SJSA1 (cell line): ENCODE measurements at places on chromosomes 2 and 18. TPM values are rescaled to one million over a fixed set of nuclear protein-coding genes. Genes with fewer than 3 reads are reported as not detected.

- H3K27me3 ChIP-seq = no peaks in the 10 kb centered on the region
- no peak overlapping the region for H3K4me3 ChIP-seq
- peak; percentile 98 for DNase-seq
- peak overlapping the region; percentile 99 for H3K27ac ChIP-seq
Measured at GRCh38 chr2:20578895-20579825, 71.7 kb downstream of the HS1BP3 start.

ANKRD53 gene
- not detected in 2 replicates for total RNA-seq

DNA sequence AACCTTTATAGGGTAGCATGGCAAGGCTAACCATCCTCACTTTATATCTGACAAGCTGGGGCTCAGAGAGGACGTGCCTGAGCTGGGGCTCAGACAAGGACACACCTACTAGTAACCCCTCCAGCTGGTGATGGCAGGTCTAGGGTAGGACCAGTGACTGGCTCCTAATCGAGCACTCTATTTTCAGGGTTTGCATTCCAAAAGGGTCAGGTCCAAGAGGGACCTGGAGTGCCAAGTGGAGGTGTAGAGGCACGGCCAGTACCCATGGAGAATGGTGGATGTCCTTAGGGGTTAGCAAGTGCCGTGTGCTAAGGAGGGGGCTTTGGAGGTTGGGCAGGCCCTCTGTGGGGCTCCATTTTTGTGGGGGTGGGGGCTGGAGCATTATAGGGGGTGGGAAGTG is 1.2 kb upstream of the DES start:
- H3K27me3 ChIP-seq = peaks cover 4% of the 10 kb centered on the region; the same call in 1 of the 2 replicates
- no peak overlapping the region for H3K27ac ChIP-seq

GRCh38 chr18:2686349-2686968 is 30.9 kb downstream of the SMCHD1 start:
- no peak overlapping the region for H3K27ac ChIP-seq
- H3K4me1 ChIP-seq = no peaks in the 10 kb centered on the region
- no peak for DNase-seq
- peaks cover 66% of the 10 kb centered on the region for H3K36me3 ChIP-seq
- no peak overlapping the region for H3K4me3 ChIP-seq

DNA sequence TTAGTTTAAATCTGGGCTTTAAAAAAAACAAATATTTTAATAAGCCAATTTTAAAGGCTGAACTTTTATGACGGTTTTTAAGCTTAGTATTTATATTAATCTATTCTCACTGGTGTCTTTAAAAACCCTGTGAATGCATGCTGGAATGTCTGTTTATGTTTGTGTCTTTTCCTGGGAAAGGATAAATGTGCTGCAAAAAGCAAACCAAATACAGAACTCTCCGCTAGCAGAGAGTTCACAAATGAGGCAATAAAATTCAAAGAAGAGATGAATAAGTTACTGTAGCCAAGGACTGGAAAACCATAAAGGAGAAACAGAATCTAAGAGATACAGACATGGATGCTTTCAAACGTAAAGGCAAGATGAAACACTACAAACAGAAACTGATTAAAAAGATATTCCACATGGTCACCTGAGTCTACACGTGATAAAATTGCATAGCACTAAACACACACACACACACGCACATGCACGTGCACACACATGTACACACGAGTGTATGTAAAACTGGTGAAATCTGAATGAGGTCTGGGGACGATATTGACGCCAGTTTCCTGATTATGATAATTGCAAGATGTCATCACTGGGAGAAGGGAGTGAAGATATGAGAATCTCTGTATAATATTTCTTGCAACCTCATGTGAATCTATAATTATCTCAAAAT is 4.5 kb downstream of the TWIST2 start:
- no peak for DNase-seq
- no peaks in the 10 kb centered on the region for H3K27me3 ChIP-seq

GRCh38 chr2:165198181-165198580 is 5.7 kb downstream of the SCN3A start:
- H3K27me3 ChIP-seq = no peaks in the 10 kb centered on the region; the same call in 1 of the 2 replicates
- H3K4me1 ChIP-seq = no peaks in the 10 kb centered on the region
- H3K36me3 ChIP-seq = no peaks in the 10 kb centered on the region

FAM237A gene
- not detected in 2 replicates for total RNA-seq

- no peaks in the 10 kb centered on the region for H3K36me3 ChIP-seq
- H3K4me1 ChIP-seq = no peaks in the 10 kb centered on the region
- no peak overlapping the region for H3K4me3 ChIP-seq
- no peaks in the 10 kb centered on the region for H3K27me3 ChIP-seq
Measured at GRCh38 chr2:30310955-30311354, 79.6 kb downstream of the LBH start.

GRCh38 chr18:50465211-50466153 is 90.6 kb downstream of the SKA1 start:
- H3K27me3 ChIP-seq = peaks cover 8% of the 10 kb centered on the region; the same call in 1 of the 2 replicates
- no peak overlapping the region for H3K27ac ChIP-seq
- no peak for DNase-seq
- H3K4me3 ChIP-seq = no peak overlapping the region
- H3K4me1 ChIP-seq = no peaks in the 10 kb centered on the region

GRCh38 chr2:46647766-46648742 is 168.7 kb downstream of the TMEM247 start:
- no peak overlapping the region for H3K27ac ChIP-seq
- H3K36me3 ChIP-seq = no peaks in the 10 kb centered on the region
- DNase-seq = no peak
- peaks cover 14% of the 10 kb centered on the region for H3K4me1 ChIP-seq

DNA sequence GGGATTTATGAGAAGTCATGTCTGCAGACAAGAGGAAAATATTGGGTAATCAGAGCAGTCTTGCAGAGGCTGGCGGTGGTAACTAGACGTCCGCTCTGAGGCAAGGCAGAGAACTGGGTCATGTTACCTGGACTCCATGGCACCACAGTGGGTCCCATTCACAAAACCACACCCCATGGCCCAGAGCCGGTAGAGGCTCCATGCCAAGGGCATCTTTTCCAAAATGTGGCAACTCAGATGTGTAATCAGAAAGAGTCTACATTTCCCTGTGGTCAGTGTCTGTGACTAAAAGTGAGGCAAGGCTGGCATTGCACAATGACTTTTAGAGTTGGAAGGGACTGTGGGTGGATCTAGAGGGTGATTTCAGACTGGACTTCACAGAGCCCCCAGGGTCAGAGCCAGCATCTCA is 113.1 kb downstream of the MREG start:
- no peaks in the 10 kb centered on the region for H3K27me3 ChIP-seq
- no peak overlapping the region for H3K4me3 ChIP-seq
- H3K36me3 ChIP-seq = no peaks in the 10 kb centered on the region
- no peaks in the 10 kb centered on the region for H3K4me1 ChIP-seq
- DNase-seq = no peak

DNA sequence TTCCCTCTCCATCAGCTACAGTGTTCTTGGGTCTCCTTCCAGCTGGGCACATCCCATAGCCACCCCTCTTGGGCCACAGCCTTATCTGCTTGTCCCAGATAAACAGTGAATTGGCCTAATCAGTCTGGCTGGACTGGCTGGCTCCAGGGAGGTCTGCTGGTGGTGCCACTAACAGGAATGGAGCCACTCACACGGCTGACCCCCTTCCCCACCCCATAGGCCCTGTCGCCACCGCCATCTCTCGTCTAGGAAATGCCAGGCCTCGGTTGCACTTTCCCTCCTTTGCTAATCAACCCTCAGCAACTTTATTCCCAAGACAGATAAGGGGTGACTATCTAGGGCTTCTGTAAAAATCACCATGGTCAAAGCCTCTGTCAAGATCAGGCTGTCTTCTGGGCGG is 23.0 kb upstream of the TNP1 start:
- no peaks in the 10 kb centered on the region for H3K4me1 ChIP-seq
- H3K36me3 ChIP-seq = no peaks in the 10 kb centered on the region
- no peaks in the 10 kb centered on the region for H3K27me3 ChIP-seq
- H3K4me3 ChIP-seq = no peak overlapping the region
- no peak for DNase-seq

GRCh38 chr2:30627151-30627550 is 180.1 kb downstream of the CAPN13 start:
- peaks cover 2% of the 10 kb centered on the region; the same call in 1 of the 2 replicates for H3K36me3 ChIP-seq
- H3K27ac ChIP-seq = no peak overlapping the region
- no peaks in the 10 kb centered on the region for H3K27me3 ChIP-seq
- DNase-seq = no peak
- no peaks in the 10 kb centered on the region for H3K4me1 ChIP-seq
- no peak overlapping the region for H3K4me3 ChIP-seq

DNA sequence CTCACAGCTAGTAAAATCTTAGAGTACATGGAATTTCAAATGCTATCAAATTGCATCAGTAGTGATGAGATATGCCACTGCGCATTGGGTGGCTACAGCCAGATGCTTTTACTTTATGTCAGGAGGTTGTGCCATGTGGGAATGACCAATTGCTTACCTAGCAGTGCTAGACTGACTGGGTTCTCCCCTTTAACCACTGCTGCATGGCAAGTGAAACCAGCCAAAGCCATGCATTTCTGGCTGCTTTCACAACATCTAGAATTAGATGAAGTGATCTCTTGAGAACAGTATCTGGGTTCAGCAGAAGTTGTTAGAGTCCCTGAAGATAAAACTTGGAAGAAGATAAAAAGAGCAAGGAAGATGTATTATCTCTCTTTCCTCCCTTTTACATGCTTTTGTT is 1174.2 kb upstream of the CDH2 start:
- no peaks in the 10 kb centered on the region for H3K4me1 ChIP-seq
- H3K36me3 ChIP-seq = no peaks in the 10 kb centered on the region
- H3K4me3 ChIP-seq = no peak overlapping the region
- H3K27ac ChIP-seq = no peak overlapping the region
- no peaks in the 10 kb centered on the region for H3K27me3 ChIP-seq
- no peak for DNase-seq

GRCh38 chr2:232325324-232326273 is 53.0 kb upstream of the ALPP start:
- H3K27me3 ChIP-seq = no peaks in the 10 kb centered on the region
- H3K4me3 ChIP-seq = no peak overlapping the region
- no peaks in the 10 kb centered on the region for H3K36me3 ChIP-seq
- no peak overlapping the region for H3K27ac ChIP-seq
- peak; percentile 76 for DNase-seq

GRCh38 chr2:239879423-239880084 is 145.6 kb downstream of the NDUFA10 start:
- H3K27ac ChIP-seq = no peak overlapping the region
- no peak for DNase-seq
- H3K4me3 ChIP-seq = no peak overlapping the region
- no peaks in the 10 kb centered on the region for H3K36me3 ChIP-seq
- no peaks in the 10 kb centered on the region for H3K27me3 ChIP-seq

CRYGD gene
- total RNA-seq = not detected in 2 replicates

GRCh38 chr2:237190966-237191713 is 105.5 kb downstream of the COPS8 start:
- peaks cover 13% of the 10 kb centered on the region for H3K4me1 ChIP-seq
- peak; percentile 26 for DNase-seq
- H3K27ac ChIP-seq = no peak overlapping the region

SPP2 gene
- not detected in 2 replicates for total RNA-seq

GRCh38 chr18:77105680-77106079 is 26.9 kb downstream of the MBP start:
- DNase-seq = no peak
- peaks cover 62% of the 10 kb centered on the region for H3K4me1 ChIP-seq
- H3K27me3 ChIP-seq = no peaks in the 10 kb centered on the region
- H3K36me3 ChIP-seq = no peaks in the 10 kb centered on the region
- H3K27ac ChIP-seq = no peak overlapping the region

CTNNA2 gene
- not detected in 2 replicates for total RNA-seq

BOLL gene
- total RNA-seq = not detected in 2 replicates

DNA sequence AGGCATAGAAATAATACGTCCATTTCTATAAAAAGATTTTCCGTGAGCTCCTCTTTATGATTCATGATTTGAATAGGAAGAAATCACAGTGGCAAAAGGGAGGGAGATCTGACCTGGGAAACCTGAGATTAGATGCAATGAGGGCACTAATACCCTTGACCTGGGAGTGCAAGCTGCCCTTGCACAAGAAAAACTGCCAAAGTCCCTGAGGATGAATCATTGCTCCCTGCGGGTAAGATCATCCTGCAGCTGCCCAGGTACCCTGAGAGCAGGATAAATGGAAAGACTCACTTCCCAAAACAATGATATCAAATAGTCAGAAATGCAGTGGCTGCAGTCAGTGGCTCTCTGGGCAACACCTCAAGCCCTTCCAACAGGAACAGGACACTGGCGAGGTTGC is 11.6 kb downstream of the FHL2 start:
- H3K4me1 ChIP-seq = peaks cover 55% of the 10 kb centered on the region
- no peaks in the 10 kb centered on the region for H3K27me3 ChIP-seq
- DNase-seq = no peak
- H3K27ac ChIP-seq = peak overlapping the region; percentile 77
- no peak overlapping the region for H3K4me3 ChIP-seq

- peaks cover 6% of the 10 kb centered on the region; the same call in 1 of the 2 replicates for H3K4me1 ChIP-seq
- no peak overlapping the region for H3K27ac ChIP-seq
- DNase-seq = no peak
- H3K27me3 ChIP-seq = no peaks in the 10 kb centered on the region
Measured at GRCh38 chr2:10785260-10785659, 27.3 kb downstream of the PDIA6 start.

FOXD4L1 gene
- total RNA-seq = not detected in 2 replicates
